ENCODE measurements at places on chromosomes 2 and 18.

DNA sequence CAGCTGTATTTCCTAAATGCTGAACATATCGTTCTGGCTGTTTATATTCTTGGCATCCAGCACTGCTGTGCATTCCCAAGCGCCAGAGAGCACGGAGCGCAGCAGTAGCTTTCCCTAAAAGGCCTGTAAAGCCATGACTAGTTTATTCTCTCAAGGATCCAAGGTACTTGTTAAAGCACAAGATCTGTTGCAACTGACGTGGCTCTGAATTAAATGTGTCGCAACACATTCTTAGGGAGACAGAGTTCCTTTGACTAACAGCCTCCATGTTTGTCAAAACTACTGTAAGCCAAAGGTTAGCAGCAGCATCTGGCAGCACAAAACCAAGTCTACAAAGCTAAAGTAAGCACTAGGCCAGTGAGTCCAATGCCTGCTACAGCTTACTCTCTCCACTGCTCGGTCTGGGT is 188.6 kb upstream of the FN1 start:
- no peak overlapping the region for H3K27ac ChIP-seq
- no peaks in the 10 kb centered on the region for H3K36me3 ChIP-seq
- H3K4me1 ChIP-seq = no peaks in the 10 kb centered on the region

DNA sequence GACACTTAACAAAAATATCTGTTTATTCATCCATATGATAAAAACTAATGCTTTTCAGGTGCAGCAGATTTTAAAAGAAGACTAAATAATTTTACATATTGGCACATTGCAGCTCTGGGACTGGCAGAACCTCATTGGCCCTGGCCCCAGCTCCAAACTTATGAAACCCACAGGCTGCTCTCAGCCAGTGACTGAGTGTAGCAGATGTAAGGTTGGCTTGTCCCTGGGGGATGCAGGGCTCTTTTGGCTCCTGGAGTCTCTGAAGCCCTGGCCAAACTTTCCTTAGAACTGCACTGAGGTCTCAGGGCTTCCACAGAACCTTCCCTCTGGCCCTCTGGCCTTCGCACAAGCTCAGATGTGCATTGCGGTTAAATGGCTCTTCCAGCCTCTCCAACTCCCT is 725.0 kb upstream of the SOX11 start:
- DNase-seq = no peak
- no peaks in the 10 kb centered on the region for H3K27me3 ChIP-seq
- H3K27ac ChIP-seq = no peak overlapping the region
- no peaks in the 10 kb centered on the region for H3K4me1 ChIP-seq
- no peaks in the 10 kb centered on the region for H3K36me3 ChIP-seq

DNA sequence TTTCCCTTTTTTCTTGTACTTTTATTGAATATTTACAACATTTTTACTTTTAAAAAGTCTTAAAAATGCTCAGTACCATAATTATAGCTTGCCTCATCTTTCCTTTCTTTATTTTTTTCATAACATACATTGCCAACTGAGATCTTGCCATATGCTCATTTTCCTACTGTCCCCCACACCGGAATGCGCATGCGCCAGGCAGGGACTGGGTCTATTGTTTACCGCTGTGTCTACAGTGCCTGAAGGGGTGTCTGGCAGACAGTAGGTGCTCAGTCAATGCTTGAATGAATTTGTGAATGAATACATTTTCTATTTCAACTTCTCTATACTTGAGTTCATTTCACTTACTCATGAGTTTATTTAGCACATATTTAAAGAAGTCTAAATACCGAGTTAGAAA is 158.0 kb downstream of the CYP26B1 start:
- H3K27me3 ChIP-seq = no peaks in the 10 kb centered on the region
- H3K36me3 ChIP-seq = no peaks in the 10 kb centered on the region
- no peak overlapping the region for H3K27ac ChIP-seq
- no peak overlapping the region for H3K4me3 ChIP-seq

- peaks cover 20% of the 10 kb centered on the region for H3K27me3 ChIP-seq
- H3K27ac ChIP-seq = no peak overlapping the region
- no peak for DNase-seq
- no peaks in the 10 kb centered on the region for H3K36me3 ChIP-seq
Observed at GRCh38 chr18:78983512-78983911, 3.9 kb downstream of the SALL3 start.

- no peak overlapping the region for H3K27ac ChIP-seq
- no peak overlapping the region for H3K4me3 ChIP-seq
- H3K4me1 ChIP-seq = no peaks in the 10 kb centered on the region
Observed at GRCh38 chr2:26453421-26454329, 24.2 kb downstream of the OTOF start.

- no peaks in the 10 kb centered on the region for H3K27me3 ChIP-seq
- peak; percentile 64 for DNase-seq
- peaks cover 79% of the 10 kb centered on the region for H3K4me1 ChIP-seq
- H3K4me3 ChIP-seq = peak overlapping the region; percentile 55
- H3K36me3 ChIP-seq = peaks cover 4% of the 10 kb centered on the region
- H3K27ac ChIP-seq = peak overlapping the region; percentile 34
Observed at GRCh38 chr2:172462849-172463381, 35.5 kb downstream of the ITGA6 start.

DNA sequence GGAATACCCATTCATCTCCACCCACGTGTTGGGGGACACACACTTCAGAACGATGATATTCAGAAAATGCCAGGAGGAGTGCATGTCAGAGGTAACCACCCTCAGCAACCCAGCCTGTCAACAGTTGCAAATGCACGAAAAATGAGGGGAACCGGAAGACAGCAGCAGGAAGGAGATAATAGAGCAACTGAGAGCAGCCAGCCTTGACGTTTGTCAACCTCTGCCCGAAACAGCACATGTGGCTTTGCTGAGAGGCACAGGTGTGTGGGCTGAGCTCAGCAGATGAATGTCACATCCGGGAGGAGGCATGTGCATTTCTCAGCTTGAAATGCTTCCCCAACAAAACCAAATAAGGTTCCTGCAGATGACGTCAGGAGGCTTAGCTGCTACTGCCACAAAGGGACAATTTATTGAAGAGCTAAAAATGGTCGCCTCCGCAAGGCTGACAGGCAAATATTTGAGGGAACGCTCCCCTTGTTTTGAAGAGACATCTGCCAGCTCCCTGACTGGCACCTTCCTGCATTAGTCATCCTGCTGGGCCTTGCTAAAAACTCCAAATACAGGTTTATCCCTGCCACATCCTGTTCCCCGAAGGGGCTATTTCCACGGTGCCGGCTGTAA is 419.0 kb downstream of the NBAS start:
- H3K27ac ChIP-seq = no peak overlapping the region
- H3K36me3 ChIP-seq = no peaks in the 10 kb centered on the region
- no peak overlapping the region for H3K4me3 ChIP-seq
- DNase-seq = peak; percentile 20
- no peaks in the 10 kb centered on the region for H3K27me3 ChIP-seq

DNA sequence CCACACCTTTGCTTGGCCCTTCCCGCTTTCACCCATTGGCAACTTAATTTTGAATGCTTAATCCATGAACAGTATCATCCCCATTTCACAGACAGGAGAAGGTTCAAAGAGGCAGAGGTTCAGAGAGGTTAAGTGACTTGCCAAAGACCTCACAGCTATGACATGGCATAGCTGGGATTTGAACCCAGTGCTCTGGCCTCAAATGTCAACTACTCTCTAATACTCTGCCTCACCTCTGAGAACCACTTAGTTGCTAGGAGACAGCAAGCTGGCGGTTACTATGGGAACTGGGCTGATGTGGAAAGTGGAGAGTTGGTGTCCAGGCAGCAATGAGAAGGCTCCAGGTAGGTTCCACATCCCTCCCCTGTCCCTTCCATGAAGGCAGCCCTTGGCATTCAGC is 15.8 kb upstream of the PRSS56 start:
- no peaks in the 10 kb centered on the region for H3K4me1 ChIP-seq
- no peak overlapping the region for H3K4me3 ChIP-seq
- DNase-seq = no peak

GRCh38 chr2:156165742-156166141 is 166.8 kb downstream of the NR4A2 start:
- H3K27me3 ChIP-seq = no peaks in the 10 kb centered on the region
- no peak overlapping the region for H3K27ac ChIP-seq
- no peak for DNase-seq
- H3K4me1 ChIP-seq = no peaks in the 10 kb centered on the region

DNA sequence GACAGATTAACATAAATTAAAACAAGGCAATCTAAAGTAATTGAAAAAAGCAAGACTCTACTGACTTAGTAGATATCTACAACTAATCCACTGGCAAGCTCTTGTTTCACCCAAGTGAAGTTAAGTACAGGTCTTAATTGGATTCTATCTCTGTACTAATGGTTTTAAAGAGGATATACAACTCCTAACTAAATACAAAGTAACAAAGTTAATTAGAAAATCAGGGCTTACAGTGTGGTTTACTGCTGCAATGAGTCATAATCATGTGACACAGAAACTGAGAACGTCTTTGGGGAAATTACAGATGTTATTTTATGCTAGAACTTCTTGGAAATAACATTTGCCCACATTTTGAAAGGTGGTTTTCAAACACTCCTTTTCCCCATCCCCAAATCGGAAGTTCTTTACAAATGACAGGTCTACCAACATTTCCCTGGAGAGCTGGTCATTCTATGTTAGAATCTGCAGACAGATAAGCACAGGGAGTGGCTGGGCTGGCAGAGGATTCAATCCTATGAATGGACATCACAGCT is 245.3 kb downstream of the STK39 start:
- H3K4me1 ChIP-seq = no peaks in the 10 kb centered on the region
- H3K4me3 ChIP-seq = no peak overlapping the region
- H3K27ac ChIP-seq = no peak overlapping the region
- DNase-seq = no peak
- H3K36me3 ChIP-seq = no peaks in the 10 kb centered on the region

GRCh38 chr2:119136093-119136492 is 22.5 kb downstream of the C1QL2 start:
- H3K4me1 ChIP-seq = no peaks in the 10 kb centered on the region
- no peak overlapping the region for H3K4me3 ChIP-seq
- no peaks in the 10 kb centered on the region for H3K36me3 ChIP-seq
- H3K27me3 ChIP-seq = no peaks in the 10 kb centered on the region

DNA sequence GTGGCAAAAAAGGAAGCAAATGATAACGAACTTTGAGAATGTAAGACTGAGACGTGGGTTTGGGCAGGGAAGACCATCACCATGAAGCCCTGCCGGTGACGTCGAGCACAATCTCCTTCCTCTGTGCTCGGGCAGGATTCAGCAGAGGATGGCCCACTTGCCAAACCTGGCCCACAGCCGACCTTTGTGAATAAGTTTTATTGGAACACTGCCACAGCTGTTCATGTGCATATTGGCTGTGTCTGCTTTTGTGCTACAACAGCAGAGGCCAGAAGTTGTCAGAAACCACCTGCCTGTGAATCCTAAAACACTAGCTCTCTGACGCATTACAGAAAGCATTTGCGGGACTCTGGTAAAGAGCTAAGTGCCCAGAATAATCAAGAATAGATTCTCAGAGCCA is 223.9 kb downstream of the MYT1L start:
- H3K27me3 ChIP-seq = no peaks in the 10 kb centered on the region
- no peak for DNase-seq
- H3K36me3 ChIP-seq = no peaks in the 10 kb centered on the region
- no peak overlapping the region for H3K4me3 ChIP-seq
- H3K4me1 ChIP-seq = no peaks in the 10 kb centered on the region

GRCh38 chr2:25342372-25343186 is 854 bp upstream of the DNMT3A start:
- no peak overlapping the region for H3K27ac ChIP-seq
- DNase-seq = peak; percentile 87
- no peaks in the 10 kb centered on the region for H3K36me3 ChIP-seq
- H3K27me3 ChIP-seq = no peaks in the 10 kb centered on the region
- H3K4me1 ChIP-seq = peaks cover 23% of the 10 kb centered on the region
- H3K4me3 ChIP-seq = peak overlapping the region; percentile 20

GRCh38 chr2:40851661-40852060 is 399.8 kb upstream of the SLC8A1 start:
- no peaks in the 10 kb centered on the region for H3K36me3 ChIP-seq
- DNase-seq = no peak
- no peak overlapping the region for H3K4me3 ChIP-seq
- no peaks in the 10 kb centered on the region for H3K27me3 ChIP-seq

Measured in CD8-positive, alpha-beta memory T cell (primary cell).